ENCODE measurements at places on chromosomes 4 and X. TPM values are rescaled to one million over a fixed set of nuclear protein-coding genes. Genes with fewer than 3 reads are reported as not detected.
A peak's percentile ranks its signal among the peaks of the same experiment; 100 is the strongest.

The TCEAL6 gene
- total RNA-seq, result not detected

- DNase-seq, result no peak
Measured at GRCh38 chr4:119592830-119593229, 35.8 kb downstream of the PDE5A start.

The ARX gene
- total RNA-seq, result not detected

The SMR3B gene
- not detected for total RNA-seq

- no peak for DNase-seq
Measured at GRCh38 chr4:14596904-14597303, 405.4 kb upstream of the CPEB2 start.

DNA sequence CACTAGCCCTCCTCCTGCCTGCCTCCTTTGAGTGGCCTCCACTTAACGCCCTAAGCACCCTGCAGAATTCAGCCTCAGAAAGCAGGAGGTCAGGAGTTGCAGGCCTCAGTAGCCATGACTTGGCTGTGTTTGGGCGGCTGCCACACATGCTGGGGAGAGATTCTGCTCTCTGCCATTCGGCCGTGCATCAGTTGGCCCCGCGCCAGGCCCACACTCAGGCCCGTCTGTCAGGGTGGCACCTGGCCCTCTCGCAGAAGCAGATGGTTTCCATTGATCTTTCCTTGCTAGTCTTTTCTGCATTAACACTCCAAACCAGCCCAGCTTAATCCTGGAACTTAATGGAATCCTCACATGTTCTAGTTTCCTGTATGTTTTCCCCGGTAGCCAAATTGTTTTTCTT lies 30.7 kb upstream of the ATP6AP2 start:
- DNase-seq, result no peak

DNA sequence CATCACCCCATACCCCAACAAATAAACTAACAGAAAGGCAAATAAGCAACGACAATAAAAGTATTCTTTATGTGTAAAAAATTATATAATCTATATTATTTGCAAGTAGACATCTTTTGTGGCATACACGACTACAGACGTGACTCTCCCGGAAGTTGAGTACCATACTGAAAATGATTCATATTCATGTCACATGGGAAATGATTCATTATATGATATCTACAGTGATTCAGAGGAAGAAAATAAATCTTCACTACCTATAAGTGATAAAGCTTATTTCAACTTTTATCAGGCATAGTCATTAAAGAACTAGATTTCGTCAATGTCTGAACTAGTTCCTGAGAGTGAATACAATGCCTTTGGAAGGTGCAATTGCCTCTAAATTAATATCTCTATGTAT lies 4.6 kb upstream of the ANTXR2 start:
- DNase-seq, result no peak

DNA sequence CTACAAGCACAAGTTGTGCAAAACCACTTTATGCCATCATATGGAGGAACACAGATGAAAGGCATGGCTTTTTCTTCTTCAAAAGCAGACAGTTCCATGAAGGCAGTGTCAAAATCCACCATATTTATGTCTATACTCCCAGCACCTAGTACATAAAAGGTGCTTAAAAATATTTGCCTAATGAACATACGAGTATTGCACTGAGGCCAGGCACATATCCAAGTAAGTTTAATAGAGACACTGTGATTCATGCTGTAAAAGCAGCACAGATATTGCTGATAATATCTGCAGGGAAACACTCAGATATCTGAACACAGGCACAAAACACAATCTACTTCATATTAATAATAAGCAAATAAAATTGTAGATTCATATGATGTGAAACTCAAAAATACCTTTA lies 48.1 kb upstream of the CXCL8 start:
- DNase-seq, result no peak

The PCSK1N gene
- total RNA-seq, result 15.9 TPM

- DNase-seq, result no peak
Measured at GRCh38 chr4:833156-833555, 7.2 kb upstream of the CPLX1 start.

DNA sequence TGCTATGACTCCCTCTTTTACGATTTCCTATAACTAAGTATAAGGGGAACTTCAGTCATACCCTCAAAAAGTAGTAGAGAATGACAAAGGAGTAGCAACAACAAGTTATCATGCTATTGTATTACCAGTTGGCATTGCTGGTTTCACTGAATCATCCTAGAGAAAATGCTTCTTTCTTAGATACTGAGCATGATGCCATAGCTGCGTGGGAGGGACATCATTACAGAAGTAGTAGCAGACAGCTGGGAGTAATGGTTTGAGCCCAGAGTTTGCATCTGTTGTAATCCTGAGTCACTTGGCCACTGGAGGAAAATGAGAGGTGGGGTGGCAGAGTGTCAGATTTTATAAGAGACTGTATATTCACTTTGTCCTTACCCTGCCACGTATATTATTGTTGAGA lies 38.6 kb downstream of the MTMR1 start:
- peak; percentile 20 for DNase-seq

The RBM46 gene
- total RNA-seq, result not detected

GRCh38 chr4:55613621-55614020 lies 21.6 kb upstream of the PDCL2 start:
- no peak for DNase-seq

The ATP6AP2 gene
- 97.1 TPM for total RNA-seq

- peak; percentile 61 for DNase-seq
Measured at GRCh38 chr4:53128706-53129357, 237.0 kb downstream of the SCFD2 start.

GRCh38 chr4:6420972-6421371 lies 51.4 kb downstream of the PPP2R2C start:
- no peak for DNase-seq

- DNase-seq, result no peak
Measured at GRCh38 chrX:67654301-67654700, 110.5 kb downstream of the AR start.

DNA sequence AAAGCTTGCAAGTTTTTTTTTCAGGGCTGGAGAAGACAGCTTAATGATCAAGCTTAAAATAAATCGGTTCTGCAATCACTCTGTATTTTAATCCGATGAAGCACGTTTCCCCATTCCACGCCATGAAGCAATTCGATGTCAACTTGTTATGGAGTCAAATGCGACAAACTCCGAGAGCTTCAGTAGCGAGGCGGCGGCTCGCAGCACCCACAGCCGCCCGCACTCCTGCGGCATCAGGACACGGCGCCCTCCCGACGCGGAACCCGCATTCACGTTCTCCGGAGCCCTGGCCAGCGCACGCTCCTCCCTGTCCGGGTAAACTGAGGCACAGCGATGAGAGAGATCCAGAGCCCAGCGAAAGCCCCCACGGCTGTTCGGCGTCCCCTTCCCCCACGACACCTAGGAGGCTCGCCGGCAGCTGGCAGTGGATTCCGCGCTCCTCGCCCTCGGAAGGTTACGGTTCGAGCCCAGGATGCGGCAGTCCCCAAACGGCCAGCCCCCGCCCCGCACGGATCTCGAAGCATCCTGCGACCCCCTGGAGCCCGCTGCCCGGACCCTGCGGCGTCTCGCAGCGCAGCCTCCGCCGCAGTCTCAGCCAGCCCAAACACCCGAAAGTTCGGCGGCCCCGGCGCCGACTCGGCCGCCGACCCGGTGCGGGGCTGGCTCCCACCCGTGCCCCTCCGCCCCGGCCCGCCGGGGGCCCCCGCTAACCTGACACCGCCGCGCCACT lies 507 bp downstream of the MFAP3L start:
- DNase-seq, result peak; percentile 24

The ERAS gene
- 0.41 TPM for total RNA-seq

GRCh38 chr4:163757219-163757618 lies 262.7 kb downstream of the TMA16 start:
- no peak for DNase-seq

- peak; percentile 22 for DNase-seq
Measured at GRCh38 chrX:56978172-56978571, 17.2 kb downstream of the SPIN3 start.

GRCh38 chrX:37314531-37314930 lies 34.6 kb upstream of the PRRG1 start:
- DNase-seq, result no peak

DNA sequence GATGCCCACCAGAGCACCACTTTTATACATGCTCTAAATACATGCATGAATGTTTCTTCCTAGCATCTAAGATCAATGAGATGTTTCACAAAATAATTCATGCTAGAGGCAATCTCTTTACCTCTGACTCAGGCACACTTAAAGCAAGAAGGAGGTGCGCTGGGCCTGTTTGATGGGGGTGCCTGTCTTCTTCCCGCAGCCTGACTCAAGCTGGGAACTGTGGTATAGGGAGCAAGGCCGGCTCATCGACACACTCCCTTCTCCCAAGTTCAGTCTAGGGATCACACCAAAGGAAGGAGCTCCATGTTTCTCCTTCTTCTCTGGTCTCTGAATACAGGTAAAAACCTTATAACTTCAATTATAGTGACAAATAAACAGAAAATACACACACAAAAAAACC lies 333.8 kb upstream of the MAD2L1 start:
- DNase-seq, result no peak

The NOX1 gene
- total RNA-seq, result not detected

The GCNA gene
- total RNA-seq, result 2.8 TPM

GRCh38 chrX:98405376-98405775 lies 1521.7 kb downstream of the RPA4 start:
- no peak for DNase-seq

Measured in uterus (tissue), 4 donors.